ENCODE measurements at places on chromosomes 4 and X.
A peak's percentile ranks its signal among the peaks of the same experiment; 100 is the strongest.

DNA sequence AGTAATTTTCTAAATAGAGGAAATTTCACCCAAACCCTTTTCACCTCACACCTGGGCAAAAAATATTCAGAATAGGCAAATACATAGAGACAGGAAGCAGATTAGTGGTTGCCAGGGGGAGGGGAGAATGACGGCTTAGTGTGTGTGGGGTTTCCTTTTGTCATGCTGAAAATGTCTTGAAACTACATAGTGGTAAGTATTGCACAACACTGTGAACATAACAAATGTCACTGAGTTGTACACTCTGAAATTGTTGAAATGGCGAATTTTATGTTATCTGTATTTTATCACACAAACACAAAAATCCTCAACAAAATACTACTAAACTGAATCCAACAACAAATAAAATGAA lies 60.7 kb upstream of the PLAC1 start:
- DNase-seq: no peak

DNA sequence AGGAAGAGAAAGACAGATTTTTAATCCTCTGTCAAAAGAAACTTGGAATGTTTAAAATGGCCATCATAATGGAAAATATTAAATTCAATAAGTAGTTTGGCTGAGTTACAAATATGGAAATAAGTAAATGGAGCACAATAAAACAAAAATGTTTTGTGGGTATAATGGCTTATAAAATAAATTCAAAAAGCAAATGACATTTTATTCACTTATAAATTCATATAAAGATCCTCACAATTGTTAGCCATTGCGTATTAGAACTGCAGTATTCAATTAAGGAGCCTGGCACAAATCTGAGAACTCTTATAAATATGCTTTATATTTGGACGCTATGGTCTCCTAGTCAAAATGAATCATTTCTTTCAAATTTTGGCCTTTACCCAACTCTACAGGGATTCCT lies 339.0 kb upstream of the PABPC4L start:
- no peak for DNase-seq

- no peak for DNase-seq
These were observed 45.7 kb upstream of the ADRA2C start for GRCh38 chr4:3720466-3720865.

DNA sequence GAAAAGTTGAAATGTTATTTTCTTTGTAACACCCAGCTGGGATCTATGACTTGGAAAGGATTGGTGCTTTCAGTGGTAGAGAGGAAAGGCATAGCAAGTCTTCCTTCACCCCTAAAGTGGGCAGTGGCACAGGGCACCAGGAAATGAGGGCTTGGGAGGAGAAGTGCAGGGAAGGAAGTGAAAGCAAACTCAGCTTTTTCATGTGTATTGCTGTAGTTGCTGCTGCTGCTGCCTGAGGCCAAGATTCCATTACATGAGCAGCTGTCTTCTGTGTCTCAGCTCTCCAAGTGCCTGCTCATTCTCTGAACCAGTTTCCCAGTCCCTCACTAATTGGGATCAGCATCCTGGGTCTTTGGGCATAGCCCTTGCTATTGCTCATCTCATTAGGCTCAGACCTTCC lies 2.6 kb downstream of the HCCS start:
- no peak for DNase-seq

GRCh38 chr4:173182403-173182802 lies 13.8 kb downstream of the GALNT7 start:
- no peak for DNase-seq

DNA sequence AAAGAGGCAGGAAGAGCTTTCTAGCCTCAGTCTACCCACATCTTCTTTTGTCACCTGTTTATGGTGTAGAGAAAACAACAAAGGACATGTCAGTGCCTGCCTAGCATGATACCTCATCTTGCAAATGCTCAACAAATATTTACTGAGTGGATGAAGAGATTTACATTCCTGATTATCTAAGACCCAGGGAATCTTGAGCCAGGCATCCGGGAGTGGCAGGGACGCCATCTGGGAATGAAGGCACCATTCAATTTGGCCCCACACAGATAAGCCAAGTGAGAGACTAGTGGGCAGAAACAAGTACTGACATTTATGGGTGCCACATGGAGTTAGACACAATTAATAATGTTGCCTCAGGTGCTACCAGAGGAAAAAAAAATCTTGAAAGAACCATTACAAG lies 36.8 kb upstream of the CASK start:
- no peak for DNase-seq

- DNase-seq: no peak
These were observed 594.6 kb downstream of the IL15 start for GRCh38 chr4:142230991-142231390.

DNA sequence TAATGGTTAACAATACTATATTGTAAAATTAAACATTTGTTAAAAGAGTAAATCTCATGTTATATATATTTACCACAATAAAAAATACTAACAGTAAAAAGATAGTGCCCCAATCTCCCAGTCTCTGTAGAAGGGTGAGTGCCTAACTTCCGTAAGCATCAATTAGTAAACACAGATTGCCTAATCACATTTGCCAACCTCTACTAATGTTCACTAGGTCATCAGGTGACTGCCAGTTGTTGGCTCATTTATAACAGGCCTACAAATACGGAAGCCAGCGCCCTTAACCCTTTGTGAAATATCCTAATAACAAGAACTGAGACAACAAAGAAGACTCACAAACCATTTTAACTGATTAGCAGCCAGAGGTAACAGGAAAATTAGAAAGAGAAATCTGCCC lies 345.1 kb downstream of the INPP4B start:
- no peak for DNase-seq

- peak; percentile 25 for DNase-seq
These were observed 13.8 kb downstream of the CXCL13 start for GRCh38 chr4:77619408-77619807.

- no peak for DNase-seq
These were observed 54.0 kb upstream of the BOD1L1 start for GRCh38 chr4:13681570-13681969.

DNA sequence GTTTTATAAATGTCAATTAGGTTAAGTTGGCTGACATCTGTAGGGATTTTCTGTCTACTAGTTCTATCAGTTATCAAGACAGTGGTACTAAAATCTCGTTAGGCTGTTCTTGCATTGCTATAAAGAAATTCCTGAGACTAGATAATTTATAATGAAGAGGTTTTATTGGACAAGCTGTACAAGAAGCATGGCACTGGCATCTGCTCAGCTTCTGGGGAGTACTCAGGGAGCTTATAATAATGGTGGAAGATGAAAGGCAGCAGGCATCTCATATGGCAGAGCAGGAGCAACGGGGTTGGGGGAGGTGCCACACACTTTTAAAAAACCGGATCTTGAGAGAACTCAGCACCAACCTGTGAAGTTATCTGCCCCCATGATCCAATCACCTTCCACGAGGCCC lies 28.2 kb downstream of the CHIC2 start:
- no peak for DNase-seq

DNA sequence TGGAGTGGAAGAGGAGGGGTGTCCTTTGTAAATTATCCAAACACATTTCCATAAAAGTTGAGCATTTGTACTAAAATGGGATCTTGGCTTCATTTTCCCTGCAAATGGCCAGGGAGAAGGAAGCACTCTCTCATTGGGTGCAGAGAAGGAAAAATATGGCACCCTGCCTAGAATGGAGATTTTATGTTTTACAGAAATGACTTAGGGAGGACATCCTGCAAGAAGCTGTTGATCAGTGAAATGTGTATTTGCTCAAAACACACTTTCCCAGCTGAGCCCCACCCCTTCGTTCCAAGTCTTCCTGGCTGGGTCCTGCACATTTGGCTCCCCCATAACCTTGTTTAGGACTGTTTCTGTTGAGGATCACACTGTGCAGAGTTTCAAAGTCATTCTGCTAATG lies 213.5 kb upstream of the TAPT1 start:
- no peak for DNase-seq

DNA sequence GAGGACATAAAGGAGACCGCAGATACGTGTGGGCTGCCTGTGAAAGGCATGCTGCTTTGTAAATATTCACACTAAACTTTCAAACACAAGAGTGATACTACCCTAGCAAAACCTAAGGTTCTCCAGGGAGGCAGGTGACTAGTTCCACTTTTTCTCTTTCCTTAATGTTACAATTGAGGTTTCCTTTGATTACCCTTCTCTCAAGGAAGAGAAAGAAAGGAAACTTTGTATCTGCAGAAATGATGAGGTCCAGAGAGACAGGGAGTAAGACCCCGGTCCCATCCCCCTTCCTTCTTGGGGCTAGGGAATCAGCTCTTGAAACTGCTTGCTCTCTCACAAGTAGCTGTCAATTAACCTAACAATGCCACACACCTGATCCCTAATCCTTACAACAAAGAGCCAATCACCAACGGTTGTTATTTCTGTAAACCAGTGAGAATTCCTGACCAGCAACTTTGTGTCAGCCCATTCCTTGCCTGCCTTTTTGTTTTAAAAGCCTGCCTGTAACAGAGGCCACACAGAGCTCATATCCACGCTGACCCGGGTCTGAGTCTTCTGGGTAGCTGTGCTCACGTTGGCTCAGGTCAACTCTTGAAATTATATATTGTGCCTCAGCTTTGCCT lies 754.8 kb upstream of the FRG1 start:
- no peak for DNase-seq

Measured in hypothalamus (tissue), 51 donors.